Left forelimb (tissue), 1 donor: ENCODE measurements at places on chromosomes 3 and 15.

- DNase-seq = no peak
Observed at GRCh38 chr15:34206011-34206410, 3.9 kb downstream of the KATNBL1 start.

GRCh38 chr3:12356175-12356574, 67.3 kb downstream of the PPARG start:
- DNase-seq = no peak

DNA sequence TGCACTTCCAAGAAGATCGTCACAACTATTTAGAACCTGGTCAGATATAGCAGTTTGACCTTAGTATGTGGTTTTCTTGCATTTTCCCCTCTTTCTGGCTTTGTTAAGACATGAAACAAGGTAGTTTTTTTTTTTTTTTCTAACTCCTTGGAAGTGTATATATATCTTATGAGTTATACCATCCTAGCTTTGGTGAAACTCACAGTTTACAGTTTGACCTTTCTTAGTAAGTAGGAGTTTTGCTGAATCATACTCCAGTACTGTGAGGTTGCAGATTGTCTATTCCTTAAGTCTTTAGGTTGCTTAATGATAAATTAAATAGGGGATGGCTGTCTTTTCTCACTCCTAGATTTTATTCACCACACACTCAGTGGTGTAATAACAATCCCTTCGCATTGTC, 325.0 kb downstream of the RBMS3 start:
- no peak for DNase-seq

GRCh38 chr3:117955196-117955595, 1079.5 kb downstream of the IGSF11 start:
- DNase-seq = no peak

GRCh38 chr3:101938262-101938847, 89.0 kb downstream of the NFKBIZ start:
- no peak for DNase-seq

- no peak for DNase-seq
Observed at GRCh38 chr3:152104847-152105415, 163.8 kb upstream of the MBNL1 start.

GRCh38 chr3:43994657-43995546, 246.8 kb upstream of the TOPAZ1 start:
- no peak for DNase-seq

- DNase-seq = no peak
Observed at GRCh38 chr3:123050666-123051065, 16.2 kb upstream of the PDIA5 start.

GRCh38 chr15:81292523-81293001, 31.4 kb downstream of the STARD5 start:
- no peak for DNase-seq

DNA sequence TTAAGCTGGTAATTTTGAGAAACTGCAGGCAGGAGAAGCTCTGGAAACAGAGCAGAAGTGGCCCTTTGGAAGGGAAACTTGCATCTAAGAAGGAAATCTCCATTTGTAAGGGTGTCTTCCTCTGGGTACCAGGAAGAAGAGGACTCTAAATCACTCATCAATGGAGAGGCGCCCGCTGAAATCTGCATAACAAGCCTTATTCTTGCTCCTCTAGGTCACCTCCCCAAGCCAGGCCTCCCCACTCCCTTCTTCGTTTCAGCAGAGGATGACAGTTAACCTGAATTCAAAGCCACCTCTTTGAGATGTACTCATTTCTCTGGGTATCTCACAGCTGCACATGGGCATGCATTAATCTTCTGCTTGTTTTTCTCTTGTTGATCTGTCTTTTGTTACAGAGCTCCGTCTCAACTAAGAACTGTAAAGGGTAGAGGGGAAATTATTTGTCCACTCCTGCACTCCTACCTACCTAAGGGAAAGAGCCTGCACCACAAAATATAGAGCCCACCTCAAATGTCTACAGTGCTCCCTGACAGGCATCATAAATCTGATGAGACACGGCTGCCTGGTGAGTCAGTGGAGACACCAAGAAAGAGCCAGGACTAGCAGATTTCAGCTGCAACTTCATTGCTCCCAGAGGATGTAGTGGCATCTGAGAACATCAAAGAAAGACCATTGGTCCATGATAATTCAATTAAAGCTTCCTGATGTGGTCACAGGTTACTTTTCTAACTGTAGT, 51.5 kb downstream of the GABRB3 start:
- no peak for DNase-seq

GRCh38 chr15:31405200-31405920, 78.7 kb downstream of the KLF13 start:
- no peak for DNase-seq

DNA sequence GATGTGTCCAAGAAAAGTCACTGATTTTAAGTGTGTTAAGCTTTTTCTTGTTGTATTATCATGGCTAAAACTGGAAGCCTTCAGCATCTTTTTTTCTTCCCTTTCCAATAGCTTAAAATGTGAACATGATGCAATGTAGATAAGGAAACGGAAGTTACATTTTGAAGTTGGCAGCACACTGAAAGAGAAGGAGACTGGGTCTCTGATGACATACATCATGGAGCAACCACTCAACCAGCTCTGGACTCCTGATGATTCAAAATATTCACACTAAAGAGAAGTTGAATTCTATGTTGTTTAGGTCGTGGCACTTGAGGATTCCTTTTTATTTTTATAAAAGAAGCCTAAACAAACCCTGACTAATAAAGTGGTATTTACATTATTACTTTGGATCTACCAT, 488.3 kb upstream of the ALCAM start:
- DNase-seq = no peak

DNA sequence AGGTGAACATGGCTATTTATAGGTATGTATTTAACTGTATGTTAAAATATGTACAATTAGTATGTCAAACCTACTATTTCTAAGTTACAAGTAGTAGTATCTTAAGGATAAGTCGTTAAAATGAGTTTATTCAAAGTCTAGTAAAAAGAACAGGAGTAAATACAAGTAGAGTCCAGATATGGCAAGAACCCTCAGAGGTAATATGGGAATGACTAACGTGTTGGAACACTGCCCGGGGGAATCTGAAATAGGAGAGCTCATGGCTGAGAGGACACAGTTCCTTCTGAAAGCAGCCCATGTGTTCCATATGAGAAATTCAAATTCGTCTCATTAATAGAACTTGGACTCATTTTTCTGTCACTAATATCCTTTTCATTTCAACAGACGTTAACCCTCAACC, 158.8 kb downstream of the CLSTN2 start:
- peak; percentile 70 for DNase-seq

GRCh38 chr15:38414357-38414756, 39.6 kb upstream of the FAM98B start:
- no peak for DNase-seq

- DNase-seq = no peak
Observed at GRCh38 chr3:165518346-165518745, 318.9 kb downstream of the BCHE start.

DNA sequence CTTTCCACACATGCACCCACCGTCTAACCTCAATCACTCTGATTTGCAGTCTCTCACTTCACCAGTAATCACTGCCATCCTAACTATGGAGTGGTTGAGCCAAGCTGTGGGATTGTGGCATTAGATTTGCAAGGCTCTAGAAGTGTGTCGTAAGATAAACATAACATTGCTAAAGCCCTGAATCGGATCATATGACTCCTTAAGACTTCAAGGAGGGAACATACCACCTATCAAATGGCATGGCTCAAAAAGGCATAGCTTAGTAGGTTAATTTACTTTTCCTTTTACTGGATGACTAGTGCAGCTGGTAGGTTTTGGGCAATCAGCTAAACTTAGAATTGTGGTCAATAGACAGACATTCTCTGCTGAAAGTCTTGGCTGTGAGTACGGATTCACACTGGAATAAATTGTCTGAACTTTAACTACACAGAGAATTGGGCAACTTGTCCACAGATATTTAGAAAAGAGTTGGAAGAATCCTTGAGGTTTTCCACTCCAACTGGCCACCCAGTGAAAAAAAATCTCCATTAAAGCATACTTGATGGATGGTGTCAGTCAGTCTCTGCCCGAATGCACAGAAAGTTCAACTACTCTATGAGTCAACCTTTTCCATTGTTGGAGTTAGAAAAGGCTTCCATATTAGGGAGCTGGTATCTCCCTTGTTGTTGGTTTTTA, 476.7 kb upstream of the CBLB start:
- DNase-seq = no peak

- no peak for DNase-seq
Observed at GRCh38 chr3:52844290-52844975, 9.6 kb upstream of the MUSTN1 start.

- DNase-seq = no peak
Observed at GRCh38 chr15:43294091-43294706, 27.5 kb upstream of the TGM5 start.

DNA sequence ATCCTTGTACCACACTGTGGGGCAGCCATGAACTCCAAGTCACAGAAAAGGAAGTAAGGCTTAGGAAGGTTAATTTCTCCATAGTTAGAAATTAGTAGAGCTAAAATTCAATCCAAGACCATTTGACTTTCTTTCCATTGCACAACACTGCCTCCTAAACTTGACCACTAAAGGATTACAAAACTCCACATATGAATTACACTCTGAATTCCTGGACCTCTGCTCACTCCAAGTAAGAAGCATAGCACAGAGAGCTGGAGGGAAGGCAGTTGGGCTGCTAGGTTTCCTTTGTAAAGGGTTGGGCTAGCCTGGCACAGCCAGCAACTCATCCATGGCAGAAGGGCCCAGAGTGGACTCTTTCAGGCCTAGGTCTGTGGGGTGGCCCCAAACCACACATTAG, 134.4 kb downstream of the MYLK start:
- no peak for DNase-seq

GRCh38 chr15:101447168-101447533, 42.4 kb downstream of the PCSK6 start:
- peak; percentile 25 for DNase-seq

DNA sequence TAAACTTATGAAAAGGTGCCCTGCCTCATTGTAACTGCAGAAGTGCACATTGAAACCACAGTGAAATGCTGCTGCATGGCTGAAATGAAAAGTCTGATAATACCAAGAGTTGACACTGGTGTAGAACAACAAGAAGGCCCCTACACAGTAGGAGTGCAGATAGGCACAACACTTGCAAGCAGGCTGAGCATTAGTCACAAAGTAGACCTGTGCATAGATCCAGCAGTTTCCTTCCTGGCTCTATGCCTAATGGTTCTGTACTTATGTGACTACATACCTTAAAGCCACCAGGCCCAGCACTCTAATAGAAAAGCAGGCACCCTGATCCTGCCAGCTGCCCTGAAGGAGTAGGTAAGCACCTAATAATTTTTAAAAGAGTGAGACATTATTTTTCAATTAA, 41.8 kb downstream of the PRR23E start:
- no peak for DNase-seq

- no peak for DNase-seq
Observed at GRCh38 chr3:176948151-176948550, 249.1 kb downstream of the TBL1XR1 start.

DNA sequence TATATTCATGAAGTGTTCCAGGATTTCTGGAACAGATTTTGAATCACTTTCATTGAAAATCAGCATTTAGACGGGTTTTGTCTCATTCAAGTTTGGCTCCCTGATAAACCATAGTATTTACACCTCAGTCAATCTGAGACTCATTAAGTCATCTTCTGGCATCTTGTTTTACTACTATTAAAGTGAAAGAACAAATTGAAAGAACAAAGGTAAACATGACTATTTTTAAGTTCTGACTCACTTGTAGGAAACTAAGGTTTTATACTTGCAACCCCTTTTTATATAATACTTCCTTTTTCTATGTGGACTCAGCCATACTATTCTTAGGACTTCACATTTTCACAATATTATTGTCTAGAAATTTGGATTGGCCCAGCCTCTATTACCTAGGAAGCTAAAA, 854.4 kb downstream of the SQOR start:
- DNase-seq = no peak

- no peak for DNase-seq
Observed at GRCh38 chr3:89644716-89645115, 537.3 kb downstream of the EPHA3 start.

GRCh38 chr15:50810128-50810527, 44.6 kb upstream of the SPPL2A start:
- no peak for DNase-seq

- DNase-seq = no peak
Observed at GRCh38 chr15:52652286-52652685, 26.9 kb downstream of the ATOSA start.

- DNase-seq = no peak
Observed at GRCh38 chr15:70702584-70702983, 60.8 kb downstream of the UACA start.

DNA sequence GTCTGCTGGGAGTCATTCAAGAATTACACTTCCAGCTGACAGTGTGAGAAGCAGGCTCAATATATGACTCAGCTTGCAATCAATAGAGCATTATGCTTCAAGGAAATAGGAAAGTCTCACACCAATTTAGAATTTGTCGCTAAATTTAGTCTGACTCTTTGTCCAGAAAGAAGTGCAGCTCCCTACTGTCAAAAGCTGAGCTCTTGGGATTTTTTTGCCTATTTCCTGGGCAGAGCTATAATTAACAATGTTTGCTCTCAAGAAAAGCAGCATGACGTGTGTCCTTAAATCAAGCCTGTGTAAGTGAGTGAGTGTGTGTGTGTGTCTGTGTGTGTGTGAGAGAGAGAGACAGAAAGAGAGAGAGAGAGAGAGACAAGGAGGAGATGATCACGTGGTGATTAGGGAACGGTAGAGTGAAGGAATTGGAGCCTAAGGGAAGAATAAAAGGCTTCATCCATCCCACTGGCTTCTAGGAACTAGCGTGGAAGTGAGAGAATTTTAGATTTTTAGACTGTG, 16.4 kb upstream of the SLC35G2 start:
- DNase-seq = no peak

- DNase-seq = peak; percentile 23
Observed at GRCh38 chr15:25705433-25706115, 157.6 kb downstream of the ATP10A start.

- DNase-seq = no peak
Observed at GRCh38 chr3:169394316-169394715, 269.2 kb downstream of the MECOM start.

GRCh38 chr15:56964182-56964581, 45.7 kb downstream of the TCF12 start:
- DNase-seq = no peak

- DNase-seq = no peak
Observed at GRCh38 chr15:71131601-71132362, 16.5 kb downstream of the THSD4 start.

- peak; percentile 71 for DNase-seq
Observed at GRCh38 chr3:161914703-161915417, 418.3 kb downstream of the OTOL1 start.

DNA sequence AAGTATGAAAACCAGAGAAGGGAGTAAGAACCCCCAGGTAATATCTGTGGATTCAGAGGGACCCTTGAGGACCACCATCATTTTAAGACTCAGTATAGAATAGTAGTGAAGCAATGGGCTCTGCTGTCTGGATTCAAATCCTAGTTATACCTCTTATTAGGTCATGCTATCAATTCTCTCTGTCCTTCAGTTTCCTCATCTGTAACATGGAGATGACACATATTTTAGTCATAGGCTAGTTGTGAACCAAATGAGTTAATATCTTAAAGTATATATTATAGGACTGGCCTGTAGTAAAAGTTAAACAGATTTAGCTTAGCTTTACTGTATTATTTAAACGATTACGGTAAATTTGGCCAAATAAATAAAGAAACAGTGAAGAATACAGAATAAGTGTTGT, 177.3 kb upstream of the GOLIM4 start:
- no peak for DNase-seq

GRCh38 chr3:64030741-64031140, 7.4 kb upstream of the PSMD6 start:
- peak; percentile 88 for DNase-seq
